ENCODE measurements at places on chromosomes 12 and 14. TPM values are rescaled to one million over a fixed set of nuclear protein-coding genes. Genes with fewer than 3 reads are reported as not detected.

DNA sequence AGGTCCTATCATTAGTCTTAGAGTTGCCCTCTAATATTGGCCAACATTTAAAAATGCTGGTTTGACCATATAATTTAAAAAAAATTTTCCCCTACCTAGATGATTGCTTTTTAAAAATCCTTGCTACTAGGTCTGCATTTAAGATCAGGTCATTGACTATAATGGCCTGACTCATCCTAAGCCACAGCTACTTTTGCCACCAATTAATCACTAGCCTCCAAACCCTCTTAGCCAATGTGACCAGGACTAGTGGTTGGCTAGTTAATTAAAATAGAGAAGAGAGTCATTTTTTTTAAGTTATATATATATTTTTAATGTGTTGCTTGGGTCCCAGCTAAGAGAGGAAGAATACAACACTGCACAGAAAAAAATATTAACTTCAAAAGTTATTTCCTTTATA, 57.5 kb downstream of the SOS2 start:
- H3K27me3 ChIP-seq: no peaks in the 10 kb centered on the region
- DNase-seq: no peak
- peaks cover 8% of the 10 kb centered on the region for H3K36me3 ChIP-seq
- H3K4me3 ChIP-seq: no peak overlapping the region
- H3K4me1 ChIP-seq: no peaks in the 10 kb centered on the region

DNA sequence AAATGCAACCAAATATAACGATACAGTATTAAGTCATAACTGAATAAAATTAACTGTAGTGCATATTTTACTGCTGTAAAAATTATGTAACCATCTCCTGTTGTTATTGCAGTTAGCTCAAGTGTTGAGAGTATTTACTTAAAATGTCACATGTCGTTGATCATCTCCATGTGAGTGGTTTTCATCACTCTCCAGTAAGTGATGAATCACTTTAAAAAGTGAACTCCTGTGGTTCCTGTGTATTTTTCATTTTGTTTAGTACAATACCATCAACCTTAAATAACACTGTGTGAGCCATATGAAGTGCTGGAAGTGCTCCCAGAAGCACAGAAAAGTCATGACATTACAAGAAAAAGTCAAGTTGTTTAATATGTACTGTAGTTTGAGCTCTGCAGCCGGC, 104.7 kb upstream of the SLCO1B1 start:
- H3K27ac ChIP-seq: no peak overlapping the region
- no peaks in the 10 kb centered on the region for H3K4me1 ChIP-seq
- no peaks in the 10 kb centered on the region for H3K36me3 ChIP-seq

- H3K27ac ChIP-seq: no peak overlapping the region
- no peak for DNase-seq
- no peak overlapping the region for H3K4me3 ChIP-seq
- no peaks in the 10 kb centered on the region for H3K36me3 ChIP-seq
These were observed 225.4 kb downstream of the PTPRO start for GRCh38 chr12:15547691-15548090.

DNA sequence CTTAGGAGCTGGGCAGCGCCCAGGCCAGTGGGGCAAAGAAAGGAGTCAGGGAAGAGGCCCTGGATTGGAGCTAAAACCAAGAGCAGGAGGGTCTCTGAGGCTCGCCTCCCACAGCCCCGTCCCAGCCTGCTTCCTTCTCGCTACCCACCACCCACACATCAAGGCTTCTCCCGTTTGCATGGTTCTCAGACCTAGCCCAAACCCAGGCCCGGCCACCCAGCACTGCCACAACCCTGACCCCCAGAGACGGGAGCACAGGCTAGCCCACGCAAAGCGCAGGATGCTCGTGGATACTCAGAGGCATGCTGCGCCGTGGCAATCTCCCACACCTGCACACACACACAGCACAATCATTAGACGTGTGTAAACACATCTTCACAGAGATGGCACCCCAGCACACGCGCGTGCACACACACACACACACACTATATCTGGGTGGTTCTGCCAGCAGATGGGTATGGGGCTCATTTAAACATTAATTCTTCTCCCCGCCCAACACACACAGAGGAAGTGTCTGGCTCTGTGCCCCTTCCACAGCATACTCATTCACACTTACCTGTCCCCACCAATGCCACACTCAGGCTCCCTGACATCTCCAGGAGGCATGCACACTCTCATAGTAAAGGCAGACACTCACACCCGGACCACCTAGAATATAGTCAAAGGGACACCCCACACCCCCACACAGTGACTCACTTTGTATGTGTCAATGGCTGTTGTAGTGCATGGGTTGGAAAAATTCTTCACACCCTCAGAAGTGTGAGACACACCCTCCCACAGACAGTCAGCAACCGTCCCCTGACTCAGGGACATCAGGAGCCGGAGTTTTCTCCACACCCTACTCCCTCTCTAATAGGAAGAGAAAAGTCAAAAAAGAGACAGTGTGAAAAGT, 1.1 kb downstream of the CARMIL3 start:
- no peak for DNase-seq
- no peaks in the 10 kb centered on the region for H3K36me3 ChIP-seq
- H3K4me1 ChIP-seq: peaks cover 18% of the 10 kb centered on the region
- H3K4me3 ChIP-seq: no peak overlapping the region

The PPP1R36 gene
- total RNA-seq: 0.09 TPM

The TAMALIN gene
- total RNA-seq: 9.9 TPM

The FSCB gene
- total RNA-seq: not detected

Measured in liver (tissue), 10 donors.